ENCODE measurements at places on chromosomes 12 and 14.
A peak's percentile ranks its signal among the peaks of the same experiment; 100 is the strongest.

GRCh38 chr14:78319406-78319805 is 149.2 kb downstream of the NRXN3 start:
- DNase-seq, result no peak

- no peak for DNase-seq
Measured at GRCh38 chr14:97456958-97457357, 659.8 kb downstream of the VRK1 start.

DNA sequence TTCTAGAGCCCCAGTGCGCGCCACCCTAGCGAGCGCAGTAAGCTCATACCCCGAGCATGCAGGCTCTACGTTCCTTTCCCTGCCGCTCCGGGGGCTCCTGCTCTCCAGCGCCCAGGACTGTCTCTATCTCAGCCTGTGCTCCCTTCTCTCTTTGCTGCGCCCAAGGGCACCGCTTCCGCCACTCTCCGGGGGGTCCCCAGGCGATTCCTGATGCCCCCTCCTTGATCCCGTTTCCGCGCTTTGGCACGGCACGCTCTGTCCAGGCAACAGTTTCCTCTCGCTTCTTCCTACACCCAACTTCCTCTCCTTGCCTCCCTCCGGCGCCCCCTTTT is 791 bp downstream of the TMEM233 start:
- no peak for DNase-seq

DNA sequence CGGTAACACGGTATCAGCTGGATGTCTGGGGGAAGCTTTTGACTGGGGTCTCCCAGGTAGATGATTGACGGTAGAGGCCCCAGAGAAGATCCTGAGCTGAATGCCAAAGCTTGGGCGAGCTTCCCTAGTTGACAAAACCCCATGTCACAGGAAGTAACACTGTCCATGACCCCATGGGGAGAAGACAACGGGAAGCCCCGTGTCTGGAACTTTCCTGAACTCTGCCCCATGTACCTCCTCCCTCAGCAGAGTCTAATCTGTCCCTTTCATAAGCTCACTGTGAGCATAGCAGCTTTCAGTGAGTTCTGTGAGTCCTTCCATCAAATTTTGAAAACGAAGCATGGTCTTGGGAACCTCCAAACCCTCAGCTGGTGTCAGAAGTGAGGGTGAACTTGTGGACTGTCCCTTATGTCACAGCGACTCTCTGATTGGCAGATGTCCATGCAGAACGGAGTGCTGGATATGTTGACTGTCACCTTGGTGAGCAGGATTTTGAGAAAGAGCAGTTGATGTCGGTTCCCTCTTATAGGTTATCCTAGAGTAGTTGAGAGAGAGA is 29.7 kb upstream of the BEGAIN start:
- DNase-seq, result no peak

DNA sequence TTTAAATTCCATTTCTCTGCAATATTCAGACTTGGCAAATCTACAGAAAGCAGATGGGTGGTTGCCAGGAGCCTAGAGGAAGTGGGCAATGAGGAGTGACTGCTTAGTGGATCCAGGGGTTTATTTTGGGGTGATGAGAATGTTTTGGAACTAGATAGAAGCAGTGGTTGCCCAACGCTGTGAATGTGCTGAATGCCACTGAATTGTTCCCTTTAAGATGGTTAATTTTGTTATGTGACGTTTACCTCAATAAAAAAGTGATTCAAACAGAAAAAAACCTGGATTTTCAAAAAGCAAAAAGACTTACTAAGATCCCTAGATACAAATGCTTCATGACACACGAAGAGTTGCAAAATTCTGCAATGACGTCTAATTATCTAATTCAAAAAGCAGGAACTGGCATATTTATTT is 34.2 kb downstream of the DAO start:
- peak; percentile 18 for DNase-seq

- DNase-seq, result no peak
Measured at GRCh38 chr12:115947696-115948062, 329.8 kb downstream of the MED13L start.

DNA sequence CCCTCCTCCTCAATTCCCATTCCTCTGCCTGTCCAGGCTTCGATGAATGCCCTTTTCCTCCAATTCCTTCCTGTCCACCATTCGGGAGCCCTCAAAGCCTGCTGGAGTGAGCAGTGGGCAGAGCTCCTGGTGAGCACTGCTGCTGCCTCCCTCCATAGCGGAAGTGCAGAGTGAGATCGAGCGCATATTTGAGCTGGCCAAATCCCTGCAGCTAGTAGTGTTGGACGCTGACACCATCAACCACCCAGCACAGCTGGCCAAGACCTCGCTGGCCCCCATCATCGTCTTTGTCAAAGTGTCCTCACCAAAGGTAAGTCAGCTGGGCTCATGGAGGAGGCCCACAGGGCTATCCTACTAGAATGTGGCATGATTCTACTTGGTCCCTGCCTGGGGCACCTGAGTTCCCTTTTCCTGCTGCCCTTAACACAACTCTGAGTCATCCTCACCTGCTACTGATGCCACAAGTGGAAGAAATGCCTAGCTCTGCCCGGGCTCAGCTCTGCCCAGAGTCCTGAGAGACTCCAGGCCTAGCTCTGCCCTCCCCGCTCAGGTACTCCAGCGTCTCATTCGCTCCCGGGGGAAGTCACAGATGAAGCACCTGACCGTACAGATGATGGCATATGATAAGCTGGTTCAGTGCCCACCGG is 8.0 kb downstream of the CACNB3 start:
- DNase-seq, result no peak

DNA sequence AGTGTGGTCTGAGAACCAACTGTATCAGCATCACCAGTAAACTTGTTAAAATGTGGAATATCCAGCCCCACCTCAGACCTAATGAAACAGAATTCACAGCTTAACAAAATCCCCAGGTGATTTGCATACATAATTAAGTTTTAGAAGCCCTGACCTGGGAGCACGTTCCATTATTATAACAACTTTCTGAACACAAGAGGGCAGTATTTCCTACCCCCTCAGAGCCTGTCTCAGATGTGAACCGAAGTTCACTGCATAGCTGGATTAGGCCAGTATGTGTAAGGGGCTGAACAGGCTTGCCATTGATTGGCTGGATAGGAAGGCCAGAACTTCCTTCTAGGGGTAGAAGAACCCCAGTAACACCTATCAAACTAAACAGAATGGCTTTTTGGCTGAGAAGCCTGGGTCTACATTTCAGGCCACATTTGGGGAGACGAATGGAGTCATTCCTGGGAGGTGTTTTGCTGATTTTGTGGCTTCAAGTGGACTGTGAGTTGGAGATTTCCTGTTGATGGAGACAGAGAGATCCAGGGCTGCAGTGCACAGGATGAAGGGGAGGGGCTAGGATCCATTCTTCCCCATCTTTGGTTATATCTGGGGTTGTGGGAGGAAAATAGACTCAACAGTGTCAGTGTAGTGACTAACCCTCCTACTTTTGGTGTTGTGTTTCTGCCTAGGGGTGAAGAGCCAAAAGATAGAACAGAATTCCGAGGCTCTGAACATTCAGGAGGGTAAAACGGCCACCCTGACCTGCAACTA is 94.7 kb upstream of the OR4E1 start:
- DNase-seq, result peak; percentile 0

DNA sequence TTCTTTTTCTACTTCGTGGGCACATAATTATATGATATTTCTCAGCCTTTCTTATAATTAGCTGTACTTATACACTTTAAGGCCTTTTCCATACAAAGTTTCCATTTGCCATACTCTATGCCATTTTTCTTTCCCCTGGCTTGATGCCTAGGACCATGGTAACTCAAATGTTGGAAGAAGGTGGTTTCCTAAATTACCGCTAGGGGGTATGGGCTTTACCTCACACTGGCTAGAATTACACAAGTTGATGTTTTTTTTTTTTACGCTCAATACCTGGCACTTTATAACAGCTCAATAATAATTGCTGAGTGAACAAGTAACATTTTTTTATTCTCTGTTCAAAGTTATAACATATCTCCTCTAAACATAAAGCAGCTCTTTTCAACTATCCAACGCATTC is 306.8 kb upstream of the LRFN5 start:
- DNase-seq, result no peak

DNA sequence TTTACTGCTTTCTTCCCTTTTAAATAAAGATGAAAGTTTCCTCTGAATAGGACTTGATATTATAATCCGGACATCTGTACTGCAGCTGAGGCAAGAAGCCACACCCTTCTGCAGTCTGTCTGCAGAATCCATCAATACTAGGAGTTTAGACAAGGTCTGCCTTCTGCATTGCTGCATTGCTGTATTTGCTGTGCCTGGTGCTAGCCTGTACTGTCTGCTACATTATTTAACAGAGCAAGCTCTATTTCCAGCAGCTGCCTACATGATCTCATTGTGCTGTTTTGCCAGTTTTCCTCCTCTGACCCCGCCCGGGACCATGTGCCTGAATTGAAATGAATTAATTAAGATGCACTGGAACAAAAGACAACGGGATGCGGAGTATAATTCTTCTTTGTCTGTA is 1.7 kb downstream of the TUBA1A start:
- DNase-seq, result no peak

GRCh38 chr14:28767853-28768741 is 1.5 kb downstream of the FOXG1 start:
- DNase-seq, result no peak

GRCh38 chr12:91250273-91250665 is 67.7 kb upstream of the DCN start:
- DNase-seq, result no peak

DNA sequence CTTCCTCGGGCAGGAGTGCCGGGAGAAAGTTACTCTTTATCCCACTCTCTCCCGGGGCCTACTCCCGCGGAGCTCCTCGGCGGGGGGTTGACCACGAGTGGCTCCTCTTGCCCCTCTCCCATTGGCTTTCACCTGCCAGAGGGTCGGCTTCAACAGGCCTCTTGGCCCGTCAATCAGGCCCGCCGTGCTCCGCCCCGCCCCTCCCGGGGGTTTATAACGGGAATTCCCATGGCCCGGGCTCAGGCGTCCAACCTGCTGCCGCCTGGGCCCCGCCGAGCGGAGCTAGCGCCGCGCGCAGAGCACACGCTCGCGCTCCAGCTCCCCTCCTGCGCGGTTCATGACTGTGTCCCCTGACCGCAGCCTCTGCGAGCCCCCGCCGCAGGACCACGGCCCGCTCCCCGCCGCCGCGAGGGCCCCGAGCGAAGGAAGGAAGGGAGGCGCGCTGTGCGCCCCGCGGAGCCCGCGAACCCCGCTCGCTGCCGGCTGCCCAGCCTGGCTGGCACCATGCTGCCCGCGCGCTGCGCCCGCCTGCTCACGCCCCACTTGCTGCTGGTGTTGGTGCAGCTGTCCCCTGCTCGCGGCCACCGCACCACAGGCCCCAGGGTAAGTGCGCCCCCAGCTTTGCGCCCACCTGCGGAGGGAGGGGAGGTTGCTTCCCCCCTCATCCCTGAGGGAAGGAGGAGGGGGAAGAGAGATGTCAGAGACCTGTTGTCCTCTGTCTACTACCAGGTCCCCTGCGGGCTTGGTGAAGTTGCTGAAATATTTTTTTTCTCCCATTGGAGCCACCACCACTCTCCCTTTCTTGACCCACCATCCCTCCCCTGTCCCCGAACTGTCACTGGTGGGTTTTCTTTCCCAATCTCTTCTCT is at the start of gene SMOC1:
TSS of gene SMOC1 (plus strand) at position 242 of the 869 bp plus-strand sequence. CDS start at position 505, 263 bp downstream.
- DNase-seq, result peak; percentile 43

DNA sequence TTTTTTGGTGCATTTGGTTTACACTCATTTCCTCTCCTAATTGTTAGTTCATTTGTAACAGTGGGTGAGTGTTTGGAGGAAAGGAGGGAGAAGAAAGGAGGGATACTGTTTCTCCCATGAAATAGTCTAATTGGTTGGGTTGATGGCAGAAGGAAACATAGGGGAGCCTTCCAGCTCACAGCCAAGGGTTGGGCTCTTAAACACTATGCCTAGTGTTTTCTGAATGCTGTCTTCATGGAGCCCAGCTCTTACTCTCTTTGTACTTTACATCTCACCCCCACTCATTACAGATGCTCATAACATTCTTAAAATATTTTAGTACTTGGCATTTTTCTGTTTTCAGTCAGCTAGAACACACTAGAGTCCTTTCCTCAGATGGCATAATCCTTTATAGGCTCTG is 38.2 kb downstream of the BAZ2A start:
- no peak for DNase-seq

GRCh38 chr12:108257004-108257403 is 82.1 kb downstream of the CMKLR1 start:
- no peak for DNase-seq

- no peak for DNase-seq
Measured at GRCh38 chr14:104722938-104723650, 935 bp upstream of the ADSS1 start.

- DNase-seq, result no peak
Measured at GRCh38 chr12:88453323-88453722, 126.9 kb downstream of the KITLG start.

- peak; percentile 40 for DNase-seq
Measured at GRCh38 chr12:52044292-52044983, 6.8 kb upstream of the NR4A1 start.

DNA sequence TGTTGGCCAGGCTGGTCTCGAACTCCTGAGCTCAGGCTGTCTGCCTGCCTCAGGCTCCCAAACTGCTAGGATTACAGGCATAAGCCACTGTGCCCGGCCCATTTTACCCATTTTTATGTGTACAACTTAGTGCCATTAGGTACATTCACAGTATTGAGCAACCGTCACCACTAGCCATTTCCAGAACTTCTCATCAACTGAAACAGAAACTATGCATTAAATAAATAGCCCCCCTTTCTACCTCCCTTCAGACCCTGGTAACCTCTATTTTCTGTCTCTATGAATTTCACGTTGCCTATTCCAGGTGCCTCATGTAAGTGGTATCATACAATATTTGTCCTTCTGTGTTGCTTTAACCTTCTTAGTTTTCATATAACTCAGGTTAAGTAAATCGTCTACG is 15.9 kb downstream of the ZCRB1 start:
- no peak for DNase-seq

GRCh38 chr12:78090266-78090665 is 259.6 kb downstream of the NAV3 start:
- no peak for DNase-seq

GRCh38 chr12:97404543-97404942 is 58.1 kb upstream of the RMST start:
- peak; percentile 17 for DNase-seq

DNA sequence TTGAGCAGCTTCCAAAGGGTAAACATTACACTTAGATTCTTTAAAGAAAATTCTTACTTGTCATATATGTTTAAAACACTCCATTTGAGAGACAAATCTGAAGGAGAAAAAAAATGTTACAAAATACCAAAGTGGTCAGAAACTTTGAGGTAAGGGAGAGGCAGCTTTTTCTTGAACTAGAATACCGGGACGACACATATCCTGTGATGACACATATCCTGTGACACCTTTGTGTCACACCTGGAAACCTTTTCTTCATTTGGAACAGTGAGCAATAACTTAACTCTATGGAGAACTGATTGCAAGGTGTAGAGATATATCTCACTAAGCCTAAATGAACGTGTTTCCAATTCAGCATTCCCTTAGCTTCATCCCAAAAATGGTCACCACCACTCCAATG is 4.6 kb upstream of the GRIN2B start:
- no peak for DNase-seq
